AG08395 (cell line): ENCODE measurements at places on chromosomes 13 and 19.

DNA sequence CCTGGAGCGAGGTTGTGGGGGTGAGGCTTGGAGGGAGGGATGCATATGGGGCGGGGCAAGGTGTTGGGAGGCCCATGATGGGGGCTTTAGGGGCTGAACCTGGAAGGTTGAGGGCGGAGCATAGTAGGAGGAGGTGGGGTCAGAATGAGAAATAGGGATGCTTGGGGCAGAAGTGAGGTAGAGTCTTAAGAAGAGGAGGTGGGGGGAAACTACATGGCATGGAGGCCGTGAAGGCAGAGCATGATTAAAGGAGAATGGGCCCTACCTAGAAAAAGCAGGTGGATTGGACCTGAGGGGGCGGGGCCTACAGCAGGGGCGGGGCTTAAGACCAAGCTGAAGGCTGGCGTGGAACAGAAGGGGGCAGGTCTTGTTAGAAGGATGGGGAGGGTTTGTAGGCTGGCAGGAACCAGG lies 799 bp downstream of the NR1H2 start:
- no peak for DNase-seq

DNA sequence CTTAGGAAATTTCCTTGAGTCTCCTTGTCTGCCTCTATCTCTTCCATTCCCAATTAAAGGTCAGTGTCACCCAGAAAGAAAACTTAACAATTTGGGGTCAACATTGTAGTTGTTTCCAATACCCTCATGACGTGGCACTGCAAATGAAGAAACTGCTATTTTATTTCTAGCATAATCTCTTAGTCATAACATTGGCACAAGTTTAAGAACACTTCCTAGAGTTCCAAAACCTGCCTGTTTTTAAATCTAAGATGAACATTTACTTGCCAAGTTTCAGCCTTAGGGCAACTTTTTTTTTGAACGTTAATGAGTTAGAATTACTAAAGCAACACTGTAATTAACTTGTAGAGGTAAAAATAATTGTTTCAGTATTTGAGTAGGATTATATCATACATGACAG lies 108.0 kb downstream of the LMO7 start:
- no peak for DNase-seq

GRCh38 chr13:21018220-21018619 lies 43.2 kb downstream of the LATS2 start:
- DNase-seq: no peak

- DNase-seq: no peak
These were observed 481.7 kb upstream of the PRR20A start for GRCh38 chr13:56659041-56659471.

DNA sequence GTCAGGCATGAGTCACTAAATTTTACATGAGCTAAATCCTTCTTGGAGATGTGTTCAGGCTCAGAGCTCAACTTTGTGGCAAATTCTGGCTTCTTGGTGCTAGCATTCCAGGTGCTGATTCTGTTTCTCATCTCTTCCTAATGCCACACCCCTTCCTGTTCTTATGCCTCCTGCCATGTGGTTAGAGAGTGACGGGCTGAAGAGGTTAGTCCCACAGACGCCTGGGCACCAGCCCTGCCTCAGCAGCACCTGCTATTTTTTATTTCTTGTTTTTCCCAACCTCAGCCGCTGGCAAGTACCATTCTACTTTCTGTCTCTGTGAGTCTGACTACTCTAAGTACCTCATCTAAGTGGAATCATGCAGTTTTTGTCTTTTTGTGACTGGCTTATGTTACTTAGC lies 329.5 kb downstream of the KCNRG start:
- DNase-seq: no peak

DNA sequence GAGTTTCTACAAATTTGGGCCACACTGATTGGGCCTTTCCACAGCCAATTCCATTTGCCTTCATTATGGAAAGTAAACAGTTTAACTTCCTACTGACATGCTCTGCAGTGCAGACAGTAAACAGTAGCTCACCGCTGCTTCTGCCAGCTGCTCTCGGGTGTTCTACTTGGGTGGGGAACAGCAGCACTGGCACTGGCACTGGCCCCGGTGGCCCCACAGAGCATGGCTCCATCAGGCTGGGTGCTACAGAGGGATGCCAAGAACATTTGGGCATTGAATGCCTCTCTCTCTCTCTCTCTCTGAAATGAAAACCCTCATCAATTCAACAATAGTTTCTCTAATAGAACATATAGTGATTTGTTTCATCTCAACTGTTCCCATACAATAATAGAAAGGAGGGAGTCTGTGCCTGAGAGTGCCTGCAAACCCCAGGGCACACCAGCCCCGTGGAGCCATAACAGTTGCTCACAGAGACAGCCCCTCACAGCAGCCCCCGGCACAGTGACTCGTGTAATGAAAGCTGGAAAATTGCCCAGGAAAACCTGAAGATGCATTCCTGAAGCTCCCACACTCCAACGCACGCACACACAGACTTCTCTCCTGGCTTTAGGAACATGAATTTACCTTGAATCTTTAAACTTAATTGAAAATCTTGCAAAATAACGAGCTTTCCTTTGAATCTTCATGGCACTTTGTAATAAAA lies 38.2 kb upstream of the GJB6 start:
- no peak for DNase-seq

GRCh38 chr13:26255115-26255514 lies 1.2 kb downstream of the CDK8 start:
- DNase-seq: no peak

DNA sequence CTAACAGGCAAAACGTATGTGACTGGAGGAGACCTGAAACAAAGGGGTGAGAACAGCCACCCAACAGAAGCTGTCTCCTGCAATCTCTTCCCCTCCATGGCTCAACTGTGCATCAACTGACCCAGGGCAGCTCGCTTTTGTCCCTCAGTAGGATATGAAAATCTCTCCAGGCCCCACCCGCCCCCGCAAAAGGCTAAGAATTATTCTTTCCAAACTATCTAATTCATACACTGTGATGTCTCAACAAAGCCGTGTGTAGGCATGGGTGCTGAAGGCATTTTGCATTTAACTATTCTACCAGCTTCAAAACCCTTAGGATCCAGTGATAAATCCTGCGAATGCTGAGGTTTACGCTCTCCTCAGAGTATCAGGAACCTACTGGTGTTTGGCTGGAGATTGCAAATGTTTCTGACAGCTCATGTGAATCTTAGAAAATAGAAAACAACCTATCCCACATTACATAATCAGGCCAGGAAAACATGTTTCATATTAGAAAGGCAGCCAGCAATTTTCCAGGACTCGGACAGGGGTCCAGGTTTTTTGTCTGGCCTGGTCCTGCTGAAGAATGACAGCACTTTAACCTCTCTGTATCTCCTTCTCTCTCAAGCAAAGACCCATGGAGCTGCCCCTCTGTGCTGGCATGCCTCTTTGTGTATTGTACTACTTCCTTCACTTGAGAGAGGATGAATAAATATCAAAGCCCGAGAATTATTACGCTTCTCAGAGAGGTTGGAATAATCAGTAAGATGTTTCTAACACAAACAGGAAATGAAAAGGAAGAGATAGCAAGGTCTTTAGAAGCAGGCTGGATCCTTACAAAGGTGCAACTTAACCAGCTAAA lies 17.3 kb downstream of the DHRS12 start:
- peak; percentile 18 for DNase-seq

DNA sequence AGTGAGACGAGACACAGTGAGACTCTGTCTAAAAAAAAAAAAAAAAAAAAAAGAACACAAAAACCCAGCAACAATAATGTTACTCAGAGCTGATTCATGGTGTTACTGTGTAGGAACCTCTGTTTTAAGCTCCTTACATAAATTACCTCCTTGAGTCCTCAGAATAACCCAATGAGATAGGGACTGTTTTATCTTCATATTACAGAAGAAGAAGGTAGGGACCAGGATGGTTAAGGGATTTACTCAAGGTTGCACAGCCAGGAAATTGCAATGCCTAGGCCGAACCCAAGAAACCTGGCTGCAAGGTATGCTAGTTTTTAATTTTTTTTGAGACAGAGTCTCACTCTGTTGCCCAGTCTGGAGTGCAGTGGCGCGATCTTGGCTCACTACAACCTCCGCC lies 1.5 kb upstream of the DAND5 start:
- DNase-seq: peak; percentile 25

DNA sequence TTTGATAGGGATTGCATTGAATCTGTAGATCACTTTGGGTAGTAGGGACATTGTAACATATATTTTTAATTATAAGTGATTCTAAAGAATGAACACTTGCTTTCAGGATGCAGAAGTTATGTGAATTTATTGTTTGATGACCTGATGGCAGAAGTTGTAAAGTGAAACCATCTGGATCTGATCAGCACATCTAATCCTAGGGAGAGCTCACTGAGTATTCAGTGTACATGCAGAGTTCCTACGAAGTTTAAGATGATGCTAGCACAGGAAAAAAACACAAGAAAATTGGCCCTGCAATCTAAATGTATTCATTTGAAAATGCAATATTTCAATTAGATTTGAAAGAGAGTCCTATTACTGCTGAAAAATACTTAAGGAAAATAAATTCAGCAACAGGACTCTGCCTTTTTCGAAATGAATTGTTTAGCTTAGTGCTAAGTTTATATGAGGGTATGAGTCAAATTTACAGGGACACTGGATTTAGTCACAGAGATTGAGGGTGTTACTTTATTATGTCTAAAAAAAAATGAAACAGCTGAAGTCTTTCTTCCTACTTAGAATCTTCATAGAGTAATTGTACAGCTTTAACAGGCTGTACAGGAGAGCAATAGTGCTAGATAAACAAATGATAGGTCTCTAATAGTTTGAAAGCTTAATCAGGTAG lies 385.7 kb downstream of the DCT start:
- peak; percentile 9 for DNase-seq

DNA sequence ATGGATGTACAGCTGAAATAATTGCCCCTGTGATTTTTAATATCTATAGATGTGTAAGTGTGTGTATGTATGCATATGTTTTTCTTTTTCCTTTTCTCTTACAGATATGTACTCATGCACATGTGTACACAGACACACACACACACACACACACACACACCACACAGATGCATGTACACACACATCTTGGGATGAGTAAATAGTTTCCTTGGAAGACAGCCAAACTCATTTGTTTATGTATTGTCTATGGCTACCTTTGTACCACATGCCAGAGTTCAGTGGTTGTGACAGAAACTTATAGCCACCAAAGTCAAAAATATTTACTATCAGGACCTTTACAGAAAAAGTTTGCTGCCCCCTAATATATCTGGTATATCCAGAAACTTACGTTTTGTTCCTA lies 192.6 kb downstream of the MAB21L1 start:
- DNase-seq: no peak

GRCh38 chr13:23509781-23510543 lies 60.2 kb upstream of the TNFRSF19 start:
- DNase-seq: peak; percentile 66

- DNase-seq: no peak
These were observed 6.9 kb downstream of the RAB8A start for GRCh38 chr19:16118489-16119033.

- peak; percentile 36 for DNase-seq
These were observed 251.9 kb downstream of the COL4A1 start for GRCh38 chr13:110055089-110055488.

DNA sequence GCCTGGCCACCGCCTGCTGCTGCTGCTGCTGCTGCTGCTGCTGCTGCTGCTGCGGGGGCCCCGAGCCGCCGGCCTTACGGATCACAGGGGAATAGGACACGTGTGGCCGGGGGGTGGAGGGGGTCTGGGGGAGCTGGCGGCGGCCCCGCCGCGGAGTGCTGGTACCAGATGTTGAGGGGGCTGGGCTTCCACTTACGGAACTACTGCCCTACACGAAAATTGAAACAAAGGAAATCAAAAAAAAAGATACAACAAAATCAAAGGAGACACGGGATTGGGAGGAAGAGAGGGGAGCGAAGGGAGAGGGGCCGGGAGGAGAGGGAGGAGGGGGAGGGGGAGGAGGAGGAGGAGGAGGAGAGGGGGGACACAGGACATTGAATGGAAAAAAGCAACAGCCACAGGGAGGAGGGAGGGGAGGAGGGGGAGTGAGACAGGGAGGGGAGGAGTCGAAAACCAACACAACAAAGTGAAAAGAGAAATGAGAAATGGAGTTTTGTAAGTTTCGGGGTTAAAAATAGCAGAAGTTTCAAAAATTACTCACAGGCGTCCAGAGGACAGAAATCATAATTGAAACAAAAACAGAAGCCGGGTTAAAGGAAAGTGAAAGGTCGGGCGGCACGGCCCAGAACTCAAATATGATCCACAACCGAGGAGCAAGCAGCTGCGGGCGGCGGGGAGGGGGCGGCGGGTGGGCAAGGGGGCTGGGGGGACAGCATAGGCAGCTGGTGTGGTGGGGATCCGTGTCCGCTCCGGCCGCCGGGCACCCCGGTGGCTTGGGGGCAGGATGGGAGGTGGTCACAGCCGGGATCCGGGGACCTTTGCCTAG lies 57.8 kb downstream of the IER2 start:
- peak; percentile 86 for DNase-seq

DNA sequence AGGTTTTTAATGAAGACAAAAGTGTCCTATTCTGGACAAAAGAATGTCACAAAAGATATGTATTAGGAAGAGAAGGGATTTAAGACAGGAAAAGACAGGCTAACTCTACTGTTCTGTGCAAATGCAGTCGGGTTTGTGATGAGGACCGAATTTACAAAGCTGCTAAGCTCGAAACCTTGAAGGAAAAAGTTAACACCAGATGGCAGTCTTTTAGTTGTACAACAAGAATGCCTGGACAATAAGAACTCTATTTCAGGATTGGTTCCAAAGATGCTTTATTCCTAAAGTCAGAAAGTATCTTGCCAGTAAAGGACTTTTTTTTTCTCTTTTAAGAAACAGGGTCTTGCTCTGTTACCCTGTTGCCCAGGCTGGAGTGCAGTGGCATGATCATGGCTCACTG lies 51.1 kb downstream of the HS6ST3 start:
- no peak for DNase-seq

- DNase-seq: peak; percentile 87
These were observed 154.1 kb downstream of the PTPRS start for GRCh38 chr19:5186293-5187050.

DNA sequence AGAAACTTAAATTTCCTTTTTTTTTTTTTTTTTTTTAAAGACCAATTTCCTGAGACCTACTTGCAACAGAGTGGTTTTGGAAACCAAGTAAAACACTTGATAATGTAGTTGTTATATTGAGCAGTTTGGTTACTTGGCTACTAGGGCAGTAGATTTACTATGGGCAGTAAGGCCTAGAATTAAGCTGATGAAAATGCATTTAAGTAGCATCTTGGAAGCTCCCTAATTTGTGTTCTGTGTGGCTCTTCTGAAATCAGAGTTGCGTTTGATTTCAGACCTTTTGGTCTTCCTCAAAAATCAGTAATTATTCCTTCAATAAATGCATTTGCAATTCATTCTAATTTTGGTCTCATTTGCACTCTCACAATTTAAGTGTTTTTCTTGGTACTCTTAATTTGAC lies 810 bp downstream of the GPR180 start:
- no peak for DNase-seq
